ENCODE measurements at places on chromosomes 11 and 22.

DNA sequence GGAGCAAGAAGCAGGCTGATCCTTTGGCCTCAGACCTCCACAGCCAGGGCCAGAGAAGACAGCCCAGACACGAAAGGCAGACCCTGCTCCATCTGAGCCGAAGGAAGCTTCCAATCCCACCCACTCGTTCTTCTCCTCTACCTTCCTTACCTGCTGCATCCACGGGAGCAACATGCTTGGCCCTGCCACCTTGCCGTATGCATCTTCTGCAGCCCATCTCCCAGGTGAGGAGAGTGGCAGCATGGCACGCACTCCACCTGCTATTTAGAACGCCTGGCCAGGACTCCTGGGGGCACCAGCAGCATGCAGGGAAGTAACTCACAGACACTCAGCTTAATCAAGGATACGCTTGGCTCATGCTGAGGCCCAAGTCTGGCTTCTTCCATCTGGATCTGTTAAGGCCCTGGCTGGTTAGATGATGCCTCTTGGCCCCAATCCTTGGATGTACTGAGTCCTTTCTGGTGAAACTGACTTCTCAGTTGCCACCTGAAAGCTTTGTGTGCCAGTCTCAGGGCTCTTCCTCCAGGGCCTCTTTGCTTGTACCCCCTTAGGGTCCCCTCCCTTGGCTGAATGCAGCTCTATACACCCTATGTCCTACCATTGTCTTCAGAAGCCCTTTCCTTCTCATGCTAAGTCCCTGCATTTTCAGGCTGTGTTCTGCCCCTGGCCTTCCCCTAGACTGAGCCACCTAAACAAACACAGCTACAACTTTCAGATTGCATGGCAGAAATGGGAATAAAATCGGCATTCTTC lies 604.9 kb downstream of the BUD13 start:
- no peak for DNase-seq

- DNase-seq, result no peak
These were observed 339.0 kb downstream of the TBC1D22A start for GRCh38 chr22:47101321-47101885.

DNA sequence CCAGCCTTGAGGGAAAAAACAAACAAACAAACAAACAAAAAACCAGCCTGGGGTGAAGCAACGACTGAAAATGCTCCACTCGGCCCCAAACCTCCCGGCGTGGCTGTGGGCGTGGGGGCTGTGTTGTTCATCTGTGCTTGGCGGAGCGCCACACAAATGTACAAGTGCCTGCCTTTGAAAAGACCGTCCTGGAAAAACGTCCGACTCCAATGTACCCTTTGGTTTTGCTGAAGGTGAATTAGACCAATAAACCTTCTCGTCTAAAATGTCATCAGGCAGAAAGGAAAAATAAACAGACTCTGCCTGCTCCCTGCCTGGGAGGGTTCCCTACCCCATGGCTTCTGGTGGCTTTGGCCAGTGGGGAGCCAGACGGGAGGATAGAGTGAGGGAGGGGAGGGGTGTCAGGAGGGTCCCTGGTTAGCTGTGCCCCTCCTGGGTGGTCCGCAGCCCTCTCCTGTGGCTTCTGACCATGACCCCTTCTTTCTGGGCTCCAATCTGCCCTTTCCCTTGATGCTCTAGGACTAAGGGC lies 93.9 kb downstream of the TRMU start:
- DNase-seq, result no peak

GRCh38 chr11:128790196-128790595 lies 76.9 kb downstream of the KCNJ1 start:
- DNase-seq, result no peak

DNA sequence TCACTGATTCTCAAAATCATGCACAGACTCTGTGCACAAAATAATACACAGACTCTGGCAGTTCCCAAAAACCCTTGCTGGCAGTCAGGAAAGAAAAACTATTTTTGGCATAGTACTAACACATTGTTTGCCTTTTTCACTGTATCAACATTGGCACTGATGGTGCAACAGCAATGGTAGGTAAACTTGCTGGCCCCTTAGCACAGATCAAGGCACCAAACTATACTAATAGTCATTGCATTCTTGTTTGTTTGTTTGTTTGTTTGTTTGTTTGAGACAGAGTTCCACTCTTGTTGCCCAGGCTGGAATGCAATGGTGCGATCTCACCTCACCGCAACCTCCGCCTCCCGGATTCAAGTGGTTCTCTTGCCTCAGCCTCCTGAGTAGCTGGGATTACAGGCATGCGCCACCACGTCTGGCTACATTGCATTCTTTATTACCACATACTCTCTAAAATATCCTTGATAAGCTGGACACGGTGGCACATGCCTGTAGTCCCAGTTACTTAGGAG lies 81.0 kb upstream of the SLC6A5 start:
- DNase-seq, result no peak

DNA sequence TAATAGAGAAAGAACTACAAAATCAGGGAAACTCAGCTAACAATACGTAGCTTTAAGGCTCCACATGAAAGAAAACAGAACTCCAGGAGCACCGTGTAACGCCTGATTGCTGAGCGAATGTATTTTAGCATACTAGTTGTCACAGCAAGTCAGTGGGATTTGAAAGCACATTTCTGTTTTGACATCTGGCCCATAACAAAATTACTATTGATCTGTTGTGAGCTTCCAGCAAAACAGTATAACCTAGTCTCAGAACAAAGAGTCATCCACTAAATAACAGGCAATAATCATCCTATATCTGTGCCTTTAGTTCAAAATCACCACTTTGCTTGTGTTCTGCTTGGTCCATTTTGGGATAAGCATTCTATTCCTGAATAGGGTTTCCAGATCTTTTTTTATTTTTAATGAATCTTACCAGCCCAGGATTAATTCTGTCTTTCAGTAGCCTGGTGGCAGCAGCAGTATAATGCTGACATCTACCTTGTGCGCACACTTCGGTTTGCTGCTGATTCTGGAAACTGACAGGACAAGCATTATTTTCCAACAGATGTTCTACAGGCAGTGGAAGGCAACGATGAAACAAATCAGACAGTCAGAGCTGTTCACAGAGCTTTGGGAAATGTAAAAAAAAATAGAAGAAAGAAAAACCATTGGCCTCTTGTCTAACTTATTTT lies 66.2 kb downstream of the CADM1 start:
- no peak for DNase-seq

DNA sequence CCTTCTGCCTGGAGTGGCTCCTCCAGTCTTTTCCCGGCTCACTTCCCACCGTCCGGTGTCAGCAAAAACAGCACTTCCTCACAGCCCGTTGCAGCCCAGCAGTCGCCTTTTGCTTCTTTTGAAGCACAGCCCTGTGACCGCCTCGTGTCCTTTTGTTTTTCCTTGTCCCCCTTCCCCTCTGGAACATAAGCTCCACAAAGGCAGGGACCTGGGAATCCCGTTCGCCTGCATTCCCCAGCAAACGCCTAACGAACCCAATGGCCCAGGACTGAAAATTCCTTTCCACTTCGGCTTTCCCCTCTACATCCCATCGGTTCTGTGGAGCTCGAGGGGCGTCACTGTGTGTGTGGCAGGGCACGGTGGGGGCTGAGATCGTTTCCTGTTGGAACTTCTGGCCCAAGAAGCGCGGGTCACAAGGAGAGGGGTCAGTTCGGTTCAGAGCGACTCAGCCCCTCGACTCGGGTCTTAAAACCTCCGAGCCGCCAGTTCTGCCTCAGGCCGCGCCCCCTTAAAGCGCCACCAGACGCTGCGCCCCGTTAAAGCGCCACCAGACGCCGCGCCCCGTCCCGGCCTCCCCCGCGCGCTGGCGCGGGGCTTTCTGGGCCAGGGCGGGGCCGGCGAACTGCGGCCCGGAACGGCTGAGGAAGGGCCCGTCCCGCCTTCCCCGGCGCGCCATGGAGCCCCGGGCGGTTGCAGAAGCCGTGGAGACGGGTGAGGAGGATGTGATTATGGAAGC lies 841 bp downstream of the RIC8A start:
- peak; percentile 84 for DNase-seq

DNA sequence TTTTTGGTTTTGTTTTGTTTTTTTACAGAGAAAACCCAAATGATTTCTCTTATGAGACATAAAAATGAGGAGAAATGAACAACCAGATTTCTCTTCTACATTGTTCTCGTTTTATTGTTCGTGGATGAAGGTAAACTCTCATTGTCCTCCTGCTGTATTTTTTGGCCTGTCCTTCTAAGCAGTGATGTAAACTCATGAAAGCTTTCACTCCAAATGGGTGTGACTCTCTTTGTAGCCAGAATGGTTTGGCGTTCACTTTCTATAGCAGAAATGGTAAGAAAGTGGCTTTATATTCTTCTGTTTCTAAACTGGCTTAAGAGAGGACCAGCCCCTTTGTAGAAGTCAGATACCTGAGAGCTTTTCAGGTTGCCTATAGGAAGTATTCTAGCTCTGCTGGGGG lies 15.5 kb upstream of the BMAL1 start:
- no peak for DNase-seq

GRCh38 chr11:10611979-10612862 lies 43.8 kb upstream of the LYVE1 start:
- no peak for DNase-seq

DNA sequence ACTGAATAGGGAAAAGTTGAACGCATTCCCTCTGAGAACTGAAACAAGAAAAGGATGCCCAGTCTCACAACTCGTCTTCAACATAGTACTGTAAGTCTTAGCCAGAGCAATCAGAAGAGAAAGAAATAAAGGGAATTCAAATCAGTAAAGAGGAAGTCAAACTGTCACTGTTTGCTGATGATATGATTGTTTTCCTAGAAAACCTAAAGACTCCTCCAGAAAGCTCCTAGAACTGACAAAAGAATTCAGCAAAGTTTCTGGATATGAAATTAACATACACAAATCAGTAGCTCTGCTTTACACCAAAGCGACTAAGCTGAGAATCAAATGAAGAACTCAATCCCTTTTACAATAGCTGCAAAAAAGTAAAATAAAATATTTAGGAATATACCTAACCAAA lies 471.2 kb upstream of the CNTN5 start:
- DNase-seq, result no peak

DNA sequence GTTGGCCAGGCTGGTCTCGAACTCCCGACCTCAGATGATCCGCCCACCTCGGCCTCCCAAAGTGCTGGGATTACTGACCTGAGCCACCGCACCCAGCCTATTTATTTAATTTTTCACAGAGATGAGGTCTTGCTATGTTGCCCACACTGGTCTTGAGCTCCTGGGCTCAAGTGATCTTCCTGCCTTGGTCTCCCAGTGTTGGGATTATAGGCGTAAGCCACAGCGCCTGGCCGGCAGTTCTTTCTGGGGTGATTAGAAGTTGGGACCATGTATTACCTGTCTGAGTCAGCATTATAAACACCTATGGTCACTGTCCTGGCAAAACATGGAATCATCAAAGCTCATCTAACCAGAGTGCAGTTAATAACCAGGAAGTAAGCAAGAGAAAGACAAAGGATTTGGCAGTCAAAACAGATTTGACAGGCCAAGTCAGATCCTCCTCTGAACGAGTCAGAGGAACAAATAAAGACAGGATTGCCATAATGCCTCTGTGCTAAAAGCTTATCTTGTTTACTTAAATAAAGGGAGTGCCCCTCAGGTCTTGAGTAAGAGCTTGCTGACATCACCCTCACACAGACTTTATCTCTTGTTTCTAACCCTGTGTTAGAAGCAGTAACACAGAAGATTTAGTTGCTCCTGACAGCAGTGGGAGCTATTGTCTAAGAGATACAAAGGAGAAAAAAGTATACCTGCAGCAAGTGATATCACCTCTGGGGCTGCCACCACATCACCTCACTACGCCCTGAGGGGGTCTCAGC lies 3.7 kb downstream of the SERPIND1 start:
- no peak for DNase-seq

- no peak for DNase-seq
These were observed 2.4 kb downstream of the C22orf15 start for GRCh38 chr22:23764899-23765881.

DNA sequence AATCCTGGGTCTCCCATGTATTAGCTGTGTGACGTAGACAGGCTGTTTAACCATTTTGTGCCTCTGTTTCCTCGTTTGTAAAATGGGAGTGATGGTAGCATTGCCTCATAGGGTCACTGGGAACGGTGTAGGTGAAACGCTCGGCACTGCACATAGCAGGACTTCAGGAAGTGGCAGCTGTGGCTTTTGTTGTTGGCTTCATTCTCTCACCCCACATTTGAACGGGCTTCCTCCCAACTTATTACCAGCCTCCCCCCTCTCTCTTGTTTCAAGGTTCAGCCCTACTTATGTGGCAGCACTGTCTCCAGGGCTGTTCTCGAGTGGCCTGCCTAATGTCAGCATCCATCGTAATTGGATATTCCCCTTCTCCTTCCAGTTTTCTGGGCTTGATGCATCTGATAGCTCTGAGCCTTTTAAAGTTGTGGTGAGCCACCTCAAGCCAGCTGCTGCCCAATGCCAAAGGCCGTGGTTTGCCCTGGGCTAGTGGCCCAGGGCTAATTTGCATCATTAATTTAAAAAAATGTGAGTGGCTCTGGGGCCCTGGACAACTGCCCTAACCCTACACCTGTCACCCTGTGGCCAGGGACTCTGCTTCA lies 217.8 kb upstream of the TBCEL start:
- DNase-seq, result no peak

- no peak for DNase-seq
These were observed 87.1 kb upstream of the TMEM45B start for GRCh38 chr11:129728581-129728980.

DNA sequence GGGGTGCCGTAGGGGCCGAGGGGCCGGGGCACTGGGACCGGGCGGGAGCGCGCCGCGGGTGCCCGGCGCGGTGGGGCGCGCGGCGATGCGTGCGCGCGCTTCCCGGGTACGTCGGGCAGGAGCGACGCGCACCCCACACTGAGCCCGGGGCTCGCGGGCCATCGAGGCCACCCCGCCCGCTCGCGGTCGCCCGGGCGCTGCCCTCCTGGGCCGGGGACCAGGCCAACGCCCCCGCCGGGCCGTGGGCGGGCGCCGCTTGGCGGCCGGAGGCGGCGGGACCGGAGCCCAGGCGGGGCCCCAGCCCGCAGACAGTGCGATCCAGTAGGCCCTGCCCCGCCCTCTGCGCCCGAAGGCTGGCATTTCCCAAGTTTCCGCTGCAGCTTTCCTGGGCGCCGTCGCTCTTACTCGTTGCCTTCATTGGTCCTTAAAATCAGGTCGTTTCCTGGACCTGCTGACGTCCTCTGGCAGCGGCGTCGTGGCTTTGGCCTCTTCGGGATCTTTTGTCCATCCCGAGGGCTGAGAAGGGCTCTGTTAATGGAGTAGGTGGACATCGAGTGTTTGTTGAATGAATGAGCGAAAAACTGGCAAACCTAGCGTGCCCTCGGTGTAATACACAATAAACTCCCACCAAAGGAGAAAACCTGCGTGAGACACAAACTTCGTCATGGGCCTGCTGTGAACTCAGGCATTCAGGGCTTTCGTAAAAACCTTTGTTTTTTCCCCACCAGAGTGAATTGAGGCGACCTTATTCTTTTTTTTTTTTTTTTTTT lies 638 bp downstream of the PARVA start:
- DNase-seq, result no peak
